C1 segment of cervical spinal cord (tissue), 14 donors: ENCODE measurements at places on chromosomes 4 and X.

GRCh38 chr4:86970447-86971354, 35.9 kb downstream of the AFF1 start:
- DNase-seq = no peak

DNA sequence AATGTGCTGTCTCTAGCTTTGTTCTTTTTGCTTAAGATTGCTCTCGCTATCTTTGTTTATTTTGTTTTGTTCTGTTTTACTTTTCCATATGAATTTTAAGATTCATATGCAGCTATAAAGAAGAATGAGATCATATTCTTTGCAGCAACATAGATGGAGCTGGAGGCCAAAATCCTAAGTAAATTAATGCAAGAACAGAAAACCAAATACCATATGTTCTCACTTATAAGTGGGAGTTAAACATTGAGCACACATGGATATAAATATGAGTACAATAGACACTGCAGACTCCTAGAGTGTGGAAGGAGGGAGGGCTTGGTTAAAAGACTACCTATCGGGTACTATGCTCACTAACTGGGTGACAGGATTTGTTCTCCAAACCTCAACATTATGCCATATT, 237.8 kb downstream of the TRAM1L1 start:
- DNase-seq = no peak

DNA sequence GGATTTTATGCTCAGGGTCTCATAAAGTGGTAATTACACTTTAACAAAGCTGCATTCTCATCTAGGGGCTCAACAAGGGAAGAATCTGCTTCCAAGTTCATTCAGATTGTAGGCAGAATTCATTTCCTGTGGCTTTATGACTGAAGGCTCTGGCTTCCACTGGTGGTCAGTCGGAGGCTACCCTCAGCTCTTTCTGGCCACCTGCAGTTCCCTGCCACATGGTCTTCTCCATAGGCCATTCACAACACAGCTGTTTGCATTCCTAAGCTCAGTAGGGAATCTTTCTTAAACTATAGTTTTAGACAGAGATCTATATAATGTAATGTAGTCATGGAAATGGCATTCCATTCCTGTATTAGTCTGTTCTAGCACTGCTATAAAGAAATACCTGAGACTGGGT, 973.0 kb upstream of the SLIT2 start:
- DNase-seq = no peak

DNA sequence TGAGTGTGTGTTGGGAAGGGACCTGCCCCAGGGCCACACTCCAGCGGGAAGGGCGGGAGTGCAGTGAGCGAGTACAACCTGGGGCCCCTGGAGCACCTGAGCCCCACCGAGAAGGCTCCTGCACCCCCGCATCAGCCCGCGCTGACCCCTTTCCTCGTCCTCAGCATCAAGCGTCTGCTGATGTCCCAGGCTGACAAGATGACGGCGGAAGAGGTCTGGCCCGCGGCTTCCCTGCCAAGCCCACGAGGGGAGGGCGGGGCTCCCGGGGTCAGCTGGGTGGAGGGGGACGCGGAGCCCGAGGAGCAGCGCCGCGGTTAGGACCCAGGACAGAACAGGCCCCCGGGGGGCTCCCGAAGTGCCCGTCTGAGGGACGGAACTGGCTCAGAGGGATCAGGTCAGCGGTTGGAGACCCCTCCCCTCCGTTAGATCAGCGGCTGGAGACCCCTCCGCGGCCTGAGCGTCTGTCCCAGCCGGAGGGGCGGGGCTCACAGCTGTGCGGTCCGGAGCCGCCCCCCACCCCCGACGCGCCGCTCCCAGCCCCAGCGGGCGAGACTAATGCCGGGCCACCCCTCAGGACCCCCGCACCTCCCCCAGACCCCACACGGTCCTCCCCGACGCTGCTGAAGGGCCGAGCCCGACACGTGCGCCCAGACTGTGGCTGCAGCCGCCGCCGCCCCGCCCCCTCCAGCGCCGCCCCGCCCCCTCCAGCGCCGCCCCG, 6.7 kb downstream of the MYL5 start:
- DNase-seq = no peak

- DNase-seq = no peak
Measured at GRCh38 chr4:154707877-154708276, 35.9 kb upstream of the LRAT start.

- no peak for DNase-seq
Measured at GRCh38 chr4:152997771-152998487, 61.8 kb downstream of the FHDC1 start.

DNA sequence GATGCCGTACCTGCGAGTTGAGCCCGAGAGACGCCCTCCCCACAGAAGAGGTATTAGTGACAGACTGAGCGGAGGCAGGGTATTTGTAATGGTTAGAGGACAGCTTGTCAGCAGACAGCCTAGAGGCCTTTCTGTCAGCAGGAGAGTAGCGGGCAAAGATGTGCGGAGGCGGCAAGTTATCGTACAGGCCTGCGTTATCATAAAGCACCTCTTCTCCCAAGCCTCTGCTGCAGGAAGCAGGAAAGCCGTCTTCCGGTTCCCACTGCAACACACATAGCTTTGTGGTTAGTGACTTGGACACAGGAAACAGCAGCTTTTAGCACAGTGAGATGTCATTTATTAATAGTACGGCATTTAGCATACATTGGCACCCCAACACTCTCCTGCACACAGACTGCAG, 158.3 kb downstream of the AFAP1 start:
- DNase-seq = no peak

DNA sequence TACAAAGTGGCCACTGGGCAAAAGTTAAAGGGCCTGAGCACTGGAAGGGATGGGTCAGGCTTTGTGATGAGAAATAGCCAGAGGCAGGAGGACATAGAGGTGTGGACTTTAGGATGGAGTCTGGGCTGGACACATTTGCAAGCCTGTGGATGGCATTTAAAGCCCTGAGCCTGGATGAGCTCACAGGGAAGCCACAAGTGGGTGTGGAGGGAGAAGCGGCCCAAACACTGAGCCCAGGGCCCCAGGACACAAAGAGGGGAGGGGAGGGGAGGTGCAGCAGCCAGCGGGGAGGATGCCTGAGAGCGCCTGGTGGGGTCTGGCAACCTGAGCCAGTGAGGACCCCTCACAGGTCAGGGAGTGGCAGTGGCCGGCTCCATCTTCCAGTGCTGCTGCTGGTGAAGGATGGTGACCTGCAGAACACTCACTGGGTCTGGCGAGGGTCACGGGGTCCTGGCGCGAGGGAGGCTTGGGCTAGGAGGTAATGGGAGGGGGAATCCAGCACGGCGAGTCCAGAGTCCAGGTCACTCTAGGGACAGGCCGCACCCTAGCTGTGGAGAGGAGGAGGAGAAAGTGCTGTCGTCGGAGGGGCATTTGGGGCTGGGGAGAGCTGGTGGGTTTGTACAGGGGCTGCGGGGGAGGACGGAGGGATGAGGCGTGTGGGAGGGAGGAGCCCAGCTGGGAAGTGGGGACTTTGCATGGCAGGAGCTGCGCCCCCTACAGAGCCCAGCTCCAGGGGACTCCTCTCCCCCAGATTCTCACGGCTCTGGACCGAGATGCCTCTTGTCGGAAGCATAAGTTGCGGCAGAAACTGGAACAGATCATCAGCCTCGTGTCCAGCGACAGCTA, 7.0 kb downstream of the LAGE3 start:
- no peak for DNase-seq
